HL-60 (cell line): ENCODE measurements at places on chromosomes 12 and 14.

- no peak for DNase-seq
Observed at GRCh38 chr12:69783365-69783764, 41.7 kb upstream of the MYRFL start.

DNA sequence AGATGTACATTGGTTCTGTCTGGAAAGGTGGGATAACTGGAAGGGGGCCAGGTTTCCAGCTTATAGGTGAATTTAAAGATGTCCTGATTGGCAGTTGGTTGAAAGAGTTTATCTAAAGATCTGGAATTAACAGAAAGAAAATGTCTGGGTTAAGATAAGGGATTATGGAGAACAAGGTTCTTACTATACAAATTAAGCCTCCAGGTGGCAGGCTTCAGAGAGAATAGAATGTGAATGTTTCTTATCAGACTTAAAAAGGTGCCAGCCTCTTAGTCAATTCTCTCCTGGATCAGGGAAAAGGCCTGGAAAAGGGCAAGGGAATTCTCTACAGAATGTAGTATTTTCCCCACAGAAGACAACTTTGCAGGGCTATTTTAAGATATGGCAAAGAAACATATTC lies 53.1 kb downstream of the CNTN1 start:
- DNase-seq = no peak

GRCh38 chr12:12811343-12811742 lies 1.8 kb upstream of the DDX47 start:
- DNase-seq = no peak

DNA sequence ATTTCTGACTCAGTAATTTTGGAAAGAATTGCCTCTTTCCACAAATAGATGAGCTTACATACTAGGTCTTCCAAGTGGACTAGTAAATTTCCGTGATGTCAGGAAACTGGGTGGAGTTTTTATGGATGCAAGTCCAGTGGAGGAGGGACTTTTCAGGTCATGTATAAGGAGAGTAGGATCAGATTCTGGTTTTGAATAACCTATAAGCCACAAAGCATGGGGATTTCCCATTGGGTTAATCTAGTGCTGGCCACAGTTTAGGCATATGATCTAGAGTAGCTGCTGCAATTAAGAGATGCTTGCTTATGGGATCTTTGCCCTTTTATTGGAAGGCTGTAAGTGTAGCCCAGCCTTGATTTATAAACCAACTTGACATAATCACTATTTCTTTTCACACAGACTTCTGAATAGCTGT lies 33.8 kb downstream of the STK38L start:
- no peak for DNase-seq

- DNase-seq = no peak
Observed at GRCh38 chr14:20723488-20723887, 22.2 kb upstream of the EDDM3A start.
